ENCODE measurements at places on chromosomes 7 and 10.
A peak's percentile ranks its signal among the peaks of the same experiment; 100 is the strongest.

DNA sequence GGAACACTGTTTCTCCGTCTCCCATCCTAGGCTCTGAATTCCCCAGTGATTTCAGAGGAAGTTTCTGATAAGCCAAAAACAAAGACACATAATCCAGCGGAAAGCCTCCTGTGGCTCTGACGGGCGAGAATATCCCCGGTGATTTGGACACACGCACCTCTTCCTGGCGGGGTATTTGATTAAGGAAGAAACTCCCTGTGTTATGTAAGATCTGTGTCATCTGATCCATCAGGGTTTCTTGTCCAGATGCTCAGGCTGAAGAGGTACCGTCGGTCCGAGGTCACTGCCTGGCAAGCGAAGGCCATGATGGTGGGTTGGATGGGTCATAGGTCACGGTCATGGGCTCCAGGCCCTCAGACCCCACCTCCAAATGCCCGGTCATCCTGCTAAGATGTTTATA is 39.6 kb upstream of the DNAJB6 start:
- DNase-seq: no peak

DNA sequence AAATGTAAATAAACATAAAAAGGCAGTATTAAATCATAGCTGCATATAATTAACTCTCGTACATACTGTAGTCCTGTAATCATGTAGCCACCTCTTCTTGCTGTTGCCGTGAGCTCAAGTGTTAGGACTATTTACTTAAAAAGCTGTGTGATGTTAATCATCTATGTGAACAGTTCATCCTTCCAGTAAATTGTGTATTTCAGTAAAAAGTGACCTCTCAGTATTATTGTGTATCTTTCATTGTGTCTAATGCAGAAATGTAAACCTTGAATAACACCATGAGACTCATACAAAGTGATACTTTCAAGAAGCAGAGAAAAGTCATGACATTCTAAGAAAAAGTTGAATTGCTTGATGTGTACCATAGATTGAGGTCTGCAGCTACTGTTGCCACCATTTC is 38.0 kb downstream of the ADD3 start:
- no peak for DNase-seq

GRCh38 chr10:5584895-5585516 is 60.2 kb downstream of the CALML3 start:
- DNase-seq: peak; percentile 30

GRCh38 chr10:79472951-79473350 is 27.5 kb upstream of the ZCCHC24 start:
- DNase-seq: no peak

DNA sequence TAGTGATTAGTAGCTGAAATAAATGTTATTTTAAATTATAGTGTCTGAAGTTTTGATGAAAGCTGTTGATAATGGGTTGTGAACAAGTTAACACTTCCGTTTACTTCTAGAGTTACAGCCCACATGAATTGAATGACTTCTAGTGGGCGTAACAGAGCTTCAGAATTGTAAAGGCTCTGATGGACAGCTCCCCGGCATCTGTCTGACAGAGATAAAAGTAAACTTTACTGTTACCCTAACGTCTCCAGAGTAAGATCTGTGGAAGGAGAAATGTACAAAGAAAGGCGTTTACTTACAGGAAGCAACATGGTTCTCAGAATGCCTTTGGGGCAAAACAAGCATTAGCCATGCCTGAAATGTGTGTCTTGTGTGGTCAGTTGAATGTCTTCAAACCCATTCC is 124.4 kb downstream of the ADARB2 start:
- no peak for DNase-seq

DNA sequence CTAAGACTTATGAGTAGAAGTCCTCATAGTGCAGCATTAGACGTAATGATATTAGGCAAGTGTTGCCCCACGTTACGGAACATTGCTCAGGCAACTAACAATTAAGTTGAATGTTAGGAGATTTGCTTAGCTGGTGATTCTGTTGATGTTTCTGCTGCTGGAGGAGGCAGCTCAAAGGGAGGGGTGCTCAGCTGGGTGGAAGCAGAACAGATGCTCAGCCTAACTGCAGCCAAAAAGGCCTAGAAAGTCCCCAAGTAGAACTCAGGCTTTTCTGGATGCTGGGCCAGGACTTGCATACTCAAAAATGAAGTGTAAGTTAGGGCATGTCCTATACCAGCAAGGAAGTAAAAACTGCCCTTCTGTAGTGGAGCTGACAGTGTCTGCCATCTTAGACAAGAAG is 201.4 kb downstream of the ADRA2A start:
- no peak for DNase-seq

Measured in fibroblast of the conjunctiva (primary cell).